A549 treated with CORT108297 at 1 μM for 4 hours (cell line): ENCODE measurements at places on chromosomes 1 and 21. TPM values are rescaled to one million over a fixed set of nuclear protein-coding genes. Genes with fewer than 3 reads are reported as not detected.

Gene TEDDM1
- total RNA-seq = not detected in 5 replicates

Gene APCS
- total RNA-seq = not detected in 5 replicates

Gene GBP5
- total RNA-seq = 0.03 TPM in 2 of 5 replicates, not detected in the others

Gene CYYR1
- not detected in 5 replicates for total RNA-seq

Gene RGS8
- total RNA-seq = not detected in 5 replicates

Gene CLDN17
- total RNA-seq = not detected in 5 replicates

Gene TFAP2E
- total RNA-seq = 0.46 to 0.83 TPM (median 0.81 TPM) in 5 replicates

Gene ST6GALNAC5
- 0.03 to 0.10 TPM in 2 of 5 replicates, not detected in the others for total RNA-seq

Gene CRABP2
- 10.1 to 14.1 TPM (median 11.0 TPM) in 5 replicates for total RNA-seq

Gene STPG1
- total RNA-seq = 6.3 to 7.0 TPM (median 6.8 TPM) in 5 replicates

Gene KIAA1614
- 0.40 to 1.2 TPM (median 1.0 TPM) in 5 replicates for total RNA-seq

Gene RNU1-4
- total RNA-seq = 11.7 TPM in 1 of 5 replicates, not detected in the others

Gene TAF13
- total RNA-seq = 23.6 to 41.4 TPM (median 29.0 TPM) in 5 replicates

Gene TOMM40L
- 9.2 to 11.4 TPM (median 11.3 TPM) in 5 replicates for total RNA-seq

Gene FBLIM1
- 19.7 to 33.3 TPM (median 27.3 TPM) in 5 replicates for total RNA-seq

Gene ADARB1
- total RNA-seq = 5.3 to 11.0 TPM (median 5.7 TPM) in 5 replicates

Gene KPRP
- not detected in 5 replicates for total RNA-seq

Gene CD34
- total RNA-seq = not detected in 5 replicates

Gene KMO
- 0.74 to 1.6 TPM (median 1.4 TPM) in 5 replicates for total RNA-seq

Gene PHACTR4
- total RNA-seq = 17.4 to 22.0 TPM (median 20.8 TPM) in 5 replicates

Gene TAGLN2
- total RNA-seq = 1,030 to 1,080 TPM (median 1,063 TPM) in 5 replicates

Gene SLC9C2
- not detected in 5 replicates for total RNA-seq

Gene CD101
- 0.10 to 0.46 TPM (median 0.29 TPM) in 5 replicates for total RNA-seq

Gene CYP4X1
- 0.04 to 0.07 TPM (median 0.06 TPM) in 3 of 5 replicates, not detected in the others for total RNA-seq

Gene RPRD2
- total RNA-seq = 13.6 to 15.5 TPM (median 14.2 TPM) in 5 replicates

Gene ETNK2
- 3.7 to 4.5 TPM (median 4.2 TPM) in 5 replicates for total RNA-seq

Gene MOB3C
- 3.4 to 4.1 TPM (median 3.6 TPM) in 5 replicates for total RNA-seq

Gene DIO1
- total RNA-seq = 0.09 TPM in 1 of 5 replicates, not detected in the others

Gene DNASE2B
- not detected in 5 replicates for total RNA-seq

Gene OSBPL9
- 31.8 to 50.0 TPM (median 38.5 TPM) in 5 replicates for total RNA-seq

Gene PIK3R3
- total RNA-seq = 0.81 to 1.1 TPM (median 0.85 TPM) in 5 replicates

Gene ANGPTL1
- 0.09 TPM in 1 of 5 replicates, not detected in the others for total RNA-seq

Gene FLG2
- not detected in 5 replicates for total RNA-seq
